ENCODE measurements at places on chromosomes 7 and 10. TPM values are rescaled to one million over a fixed set of nuclear protein-coding genes. Genes with fewer than 3 reads are reported as not detected.

Gene ZNF488
- polyA plus RNA-seq: not detected

Gene HOXA10
- 0.70 TPM for polyA plus RNA-seq

Gene KIF11
- 0.68 TPM for polyA plus RNA-seq

Gene UCN3
- not detected for polyA plus RNA-seq

Gene GATA3
- polyA plus RNA-seq: 2.0 TPM

Gene SH2D4B
- not detected for polyA plus RNA-seq

Gene DEPP1
- not detected for polyA plus RNA-seq

Gene AKR1B1
- 125 TPM for polyA plus RNA-seq

Gene HTR7
- not detected for polyA plus RNA-seq

All from IgD-negative memory B cell (primary cell).